ENCODE measurements at places on chromosomes 2 and 18.

- DNase-seq = no peak
These were observed 70.6 kb downstream of the NRP2 start for GRCh38 chr2:205752924-205753323.

DNA sequence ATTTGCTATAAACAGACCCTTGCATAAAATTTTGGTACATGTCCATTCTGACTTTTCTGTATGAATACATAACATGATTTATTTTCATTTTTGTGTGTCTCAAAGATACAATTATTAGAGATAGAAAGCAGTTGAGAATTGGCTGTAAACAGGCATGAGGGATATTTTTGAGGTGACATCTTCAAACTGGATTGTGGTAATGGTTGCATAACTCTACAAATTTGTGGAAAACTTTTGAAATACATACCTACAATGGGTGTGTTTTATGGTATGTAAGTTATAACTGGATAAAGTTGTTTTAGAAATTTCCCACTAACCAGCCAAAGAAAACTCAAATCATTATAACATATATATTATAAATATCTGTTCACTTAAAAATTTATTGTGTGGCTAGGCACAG, 39.6 kb downstream of the GREB1L start:
- DNase-seq = no peak

DNA sequence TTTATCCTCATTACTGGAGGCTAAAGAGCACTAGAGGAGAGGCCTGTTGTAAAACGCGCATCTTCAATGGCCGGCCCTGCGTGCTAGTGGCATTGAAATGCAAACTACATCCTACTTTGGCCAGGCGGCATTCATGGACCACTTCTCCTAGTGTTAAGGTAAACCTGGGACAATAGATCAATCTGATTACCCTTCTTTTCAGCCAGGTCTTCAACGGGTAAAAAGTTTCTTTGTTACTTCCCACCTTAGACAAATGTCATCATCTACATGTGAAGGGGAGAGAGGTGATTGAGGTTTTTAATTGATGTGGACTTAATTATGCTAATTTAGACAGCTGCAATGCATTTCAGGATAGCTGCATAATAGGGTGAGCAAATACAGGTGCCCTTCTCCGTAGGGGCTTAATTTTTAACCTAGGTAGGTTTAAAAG, 628.0 kb downstream of the ZEB2 start:
- DNase-seq = no peak

GRCh38 chr2:158212301-158212700, 110.6 kb downstream of the UPP2 start:
- no peak for DNase-seq

DNA sequence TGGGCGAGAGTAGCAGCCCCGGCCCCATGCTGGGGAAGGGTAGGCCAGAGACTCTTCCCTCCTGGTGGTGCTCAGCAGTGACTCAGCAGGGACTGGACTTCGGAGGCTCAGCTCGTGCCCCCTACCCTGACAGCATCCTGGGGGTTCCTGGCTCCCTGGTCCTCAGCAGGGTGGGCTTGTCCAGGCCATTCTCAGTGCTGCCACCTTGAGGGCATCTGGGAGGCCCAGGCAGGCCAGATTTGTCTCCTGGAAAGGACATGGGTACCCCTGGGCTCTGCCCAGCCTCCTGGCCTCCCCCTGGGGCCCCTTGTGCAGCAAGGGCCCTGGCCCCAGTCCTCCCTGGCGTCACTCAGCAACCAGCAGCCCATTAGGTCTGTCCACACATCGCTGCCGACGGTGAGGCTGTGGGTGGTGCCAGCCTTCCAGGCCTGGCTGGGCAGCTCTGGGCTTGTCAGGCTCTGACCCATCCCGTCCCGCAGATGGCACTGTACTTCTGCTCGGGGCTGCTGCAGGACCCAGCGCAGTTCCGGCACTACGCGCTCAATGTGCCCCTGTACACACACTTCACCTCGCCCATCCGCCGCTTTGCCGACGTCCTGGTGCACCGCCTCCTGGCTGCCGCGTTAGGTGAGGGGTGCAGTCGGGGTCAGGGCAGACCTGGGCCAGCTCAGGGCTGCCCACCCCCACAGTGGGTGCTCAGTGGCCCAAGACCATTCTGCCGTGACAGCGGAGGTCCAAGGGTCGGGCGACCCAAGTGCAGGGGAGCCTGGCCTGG, 45.0 kb upstream of the ALPP start:
- DNase-seq = no peak

- DNase-seq = no peak
These were observed 286.0 kb downstream of the ZEB2 start for GRCh38 chr2:144233733-144234541.

DNA sequence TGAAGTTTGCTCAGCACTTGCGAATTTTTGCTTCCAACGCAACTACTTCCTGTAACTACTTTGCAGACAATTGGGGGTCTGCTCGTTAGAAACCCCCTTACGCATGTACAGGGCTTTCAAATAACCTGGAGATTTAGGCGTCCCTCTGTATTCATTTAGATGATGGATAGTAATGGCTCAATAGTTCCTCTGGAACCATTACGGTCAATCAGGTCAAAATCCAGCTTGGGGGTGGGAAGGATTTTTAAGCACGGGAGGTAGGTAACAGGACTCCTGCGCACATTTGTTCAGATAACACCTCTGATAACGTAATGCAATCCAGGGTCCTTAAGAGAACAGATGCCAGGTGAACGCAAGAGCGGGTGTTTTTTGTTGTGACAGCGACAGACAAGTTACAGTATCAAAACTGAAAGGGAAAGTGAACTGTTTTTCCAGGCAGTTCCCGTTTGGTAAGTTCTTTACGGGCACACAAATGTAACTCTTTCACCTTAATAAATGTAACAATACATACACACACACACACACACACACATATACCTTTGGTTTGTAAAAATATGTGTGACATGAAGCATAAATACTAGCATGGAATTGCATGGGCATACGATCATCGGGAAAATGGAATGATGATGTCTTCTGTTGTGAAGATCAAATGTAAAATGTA, 3.8 kb upstream of the OSR1 start:
- no peak for DNase-seq

- DNase-seq = no peak
These were observed 29.0 kb upstream of the ZFP36L2 start for GRCh38 chr2:43255296-43255910.

DNA sequence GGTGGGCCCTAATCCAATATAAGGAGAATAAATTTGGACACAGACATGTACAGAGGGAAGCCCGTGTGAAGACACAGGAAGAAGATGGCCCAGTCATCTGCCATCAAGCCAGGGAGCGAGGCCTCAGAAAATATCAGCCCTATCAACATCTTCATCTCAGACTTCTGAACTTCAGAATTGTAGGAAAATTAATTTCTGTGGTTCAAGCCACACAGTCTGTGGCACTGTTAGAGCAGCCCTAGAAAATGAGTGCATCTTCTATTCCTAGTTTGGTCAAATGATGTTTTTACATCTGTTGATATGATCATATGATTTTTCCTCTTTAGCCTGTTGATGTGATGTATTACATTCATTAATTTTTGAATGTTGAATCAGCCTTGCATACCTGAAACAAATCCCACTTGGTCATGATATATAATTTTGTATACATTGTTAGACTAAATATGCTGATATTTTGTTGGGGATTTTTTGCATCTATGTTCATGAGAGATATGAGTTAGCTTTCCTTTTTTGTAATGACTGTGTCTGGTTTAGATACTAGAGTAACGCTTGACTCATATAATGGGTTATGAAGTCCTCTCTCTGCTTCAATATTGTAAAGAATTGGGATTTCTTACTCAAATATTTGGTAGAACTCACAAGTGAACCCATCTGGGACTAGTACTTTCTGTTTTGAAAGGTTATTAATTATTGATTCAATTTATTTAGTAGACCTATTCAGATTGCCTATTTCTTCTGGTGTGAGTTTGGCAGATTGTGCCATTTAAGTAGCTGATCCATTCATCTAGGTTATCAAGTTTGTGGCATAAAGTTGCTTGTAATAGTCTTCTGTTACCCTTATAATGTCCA, 451.4 kb downstream of the EIPR1 start:
- DNase-seq = no peak

- DNase-seq = no peak
These were observed 1.4 kb downstream of the FZD5 start for GRCh38 chr2:207768168-207768865.

GRCh38 chr2:111236025-111236424, 115.3 kb downstream of the BCL2L11 start:
- DNase-seq = no peak

GRCh38 chr2:168396131-168396530, 59.9 kb upstream of the CERS6 start:
- DNase-seq = no peak

DNA sequence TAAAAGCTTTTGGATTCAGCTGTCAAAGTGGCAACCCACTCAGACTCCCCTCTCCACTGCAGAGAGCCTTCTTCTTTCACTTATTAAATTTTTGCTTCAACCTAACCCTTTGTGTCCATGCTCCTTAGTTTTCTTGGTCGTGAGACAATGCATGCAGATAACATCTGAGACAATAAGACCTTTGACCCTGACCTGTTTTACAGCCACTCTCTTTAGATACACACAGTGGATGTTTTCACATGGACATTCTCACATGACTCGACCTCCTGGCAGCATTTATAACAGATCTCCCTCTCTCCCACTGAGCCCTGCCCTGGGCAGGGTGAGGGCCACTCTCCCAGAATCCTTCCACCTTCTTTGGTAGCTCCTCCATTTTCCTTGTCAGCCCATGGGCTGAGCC, 30.4 kb upstream of the IL36G start:
- no peak for DNase-seq

DNA sequence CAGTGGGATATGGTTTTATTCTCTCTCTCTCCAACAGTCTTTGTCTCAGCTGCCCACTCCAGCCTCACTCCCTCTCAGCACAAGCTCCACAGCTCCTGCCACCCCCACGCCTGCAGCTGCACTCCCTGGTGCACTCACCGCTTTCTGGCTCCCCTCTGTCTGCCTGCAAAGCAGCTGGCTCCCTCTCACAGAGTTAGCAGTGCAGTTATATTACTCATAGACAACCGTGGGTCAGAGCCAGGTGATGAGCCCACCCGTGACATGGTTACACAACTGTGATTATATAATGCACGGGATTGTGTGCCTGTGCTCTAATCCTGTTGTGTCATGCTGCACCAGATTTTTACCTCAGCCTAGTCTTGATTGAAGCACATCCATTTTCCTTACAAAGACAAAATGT, 276.9 kb upstream of the CHAC2 start:
- no peak for DNase-seq

DNA sequence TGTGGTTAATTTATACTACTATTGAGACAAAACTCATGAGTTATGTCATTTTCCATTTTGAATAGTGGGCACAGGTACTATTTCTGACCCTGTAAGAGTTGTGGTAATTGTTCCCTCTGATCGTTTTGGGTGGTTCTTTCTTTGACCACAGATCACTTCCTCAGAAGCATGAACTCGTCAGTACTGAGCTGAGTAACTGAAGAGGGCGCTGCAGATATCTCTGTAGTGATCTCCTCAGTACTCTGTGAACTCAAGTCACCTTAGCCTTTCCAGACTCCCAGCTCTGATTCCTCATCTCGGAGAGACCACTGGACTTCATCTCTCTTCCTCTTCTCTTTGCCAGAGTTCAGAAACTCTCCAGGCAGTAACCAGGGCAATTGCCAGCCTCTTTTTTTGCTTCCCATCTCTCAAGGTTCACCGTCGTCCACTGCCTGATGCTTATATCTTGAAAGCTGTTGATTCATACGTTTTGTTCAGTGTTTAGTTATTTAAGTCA, 9.4 kb upstream of the IL1RL1 start:
- no peak for DNase-seq

GRCh38 chr18:77210249-77210648, 39.4 kb upstream of the GALR1 start:
- no peak for DNase-seq

GRCh38 chr2:172427256-172427989, at the start of gene ITGA6:
TSS of gene ITGA6 (plus strand) at chr2:172427586.
- peak; percentile 87 for DNase-seq

- no peak for DNase-seq
These were observed 149.4 kb downstream of the TNS1 start for GRCh38 chr2:217853301-217853881.

- DNase-seq = no peak
These were observed 153.2 kb upstream of the MYO3B start for GRCh38 chr2:170024721-170025120.

GRCh38 chr2:176565641-176566323, 296.5 kb downstream of the MTX2 start:
- DNase-seq = peak; percentile 94

DNA sequence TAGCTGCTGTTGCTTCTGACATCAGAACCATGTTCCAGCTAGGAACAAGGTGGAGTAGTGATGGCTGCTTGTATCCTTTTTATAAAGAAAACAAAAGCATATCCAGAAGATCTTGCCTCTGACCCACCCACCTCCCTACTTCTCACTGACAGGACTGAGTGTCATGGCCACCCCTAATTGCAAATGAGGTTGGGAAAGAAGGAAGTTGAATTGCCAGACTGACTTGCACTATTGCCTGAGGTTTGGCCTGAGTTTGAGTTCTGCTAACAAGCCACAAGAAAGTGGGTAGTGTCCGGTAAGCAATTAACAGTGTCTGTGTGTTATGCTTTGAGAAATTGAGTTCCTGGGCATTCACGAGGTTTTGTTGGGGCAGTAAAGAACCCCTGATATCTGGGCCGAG, 22.8 kb downstream of the SGPP2 start:
- no peak for DNase-seq

- DNase-seq = no peak
These were observed 58.4 kb upstream of the POMC start for GRCh38 chr2:25226827-25227226.

- no peak for DNase-seq
These were observed 19.4 kb downstream of the KCNG2 start for GRCh38 chr18:79816981-79817606.

DNA sequence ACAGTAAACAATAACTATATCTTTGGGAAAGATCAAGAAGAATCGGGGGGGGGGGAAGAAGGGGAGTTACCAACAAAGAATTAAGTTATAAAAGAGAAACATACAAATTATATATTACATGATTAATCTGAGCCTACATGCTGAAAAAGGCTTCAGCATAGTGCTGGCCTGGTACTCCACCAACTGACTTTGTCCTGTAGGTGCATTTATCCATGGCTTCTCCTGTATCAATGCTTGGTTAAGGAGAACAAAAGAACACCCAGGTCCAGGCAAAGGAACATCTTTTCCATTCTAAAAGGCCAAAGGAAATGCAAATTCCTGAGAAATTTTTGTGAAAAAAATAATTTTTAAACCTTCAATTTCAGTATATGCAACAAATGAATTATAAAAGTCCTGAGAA, 24.2 kb downstream of the RPRD1A start:
- DNase-seq = no peak

DNA sequence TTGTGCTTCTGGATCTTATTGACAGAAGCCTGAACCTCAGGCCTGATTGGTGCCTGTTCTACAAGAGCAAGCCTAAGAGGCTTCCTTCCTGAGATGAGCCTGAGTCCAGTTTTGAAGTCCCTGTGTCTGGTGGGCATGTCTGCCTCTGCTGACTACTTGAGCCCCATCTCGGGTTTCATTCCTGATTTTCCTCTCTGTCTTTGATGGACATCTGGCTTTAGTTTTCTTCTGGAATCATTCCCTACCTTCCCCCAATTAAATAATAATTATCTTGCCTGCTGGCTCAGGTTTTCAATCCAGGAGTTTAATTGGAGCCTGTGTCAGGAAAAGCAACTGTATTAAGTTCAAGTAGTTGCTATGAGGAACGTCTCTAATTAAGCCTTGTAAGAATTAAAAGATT, 135.5 kb upstream of the MC4R start:
- no peak for DNase-seq

- no peak for DNase-seq
These were observed 12.3 kb downstream of the ARL6IP6 start for GRCh38 chr2:152730591-152731333.

- DNase-seq = no peak
These were observed 316.9 kb upstream of the REV1 start for GRCh38 chr2:99806758-99807157.
